Astrocyte (in vitro differentiated cells and primary cell): ENCODE measurements at places on chromosomes 13 and 19.

DNA sequence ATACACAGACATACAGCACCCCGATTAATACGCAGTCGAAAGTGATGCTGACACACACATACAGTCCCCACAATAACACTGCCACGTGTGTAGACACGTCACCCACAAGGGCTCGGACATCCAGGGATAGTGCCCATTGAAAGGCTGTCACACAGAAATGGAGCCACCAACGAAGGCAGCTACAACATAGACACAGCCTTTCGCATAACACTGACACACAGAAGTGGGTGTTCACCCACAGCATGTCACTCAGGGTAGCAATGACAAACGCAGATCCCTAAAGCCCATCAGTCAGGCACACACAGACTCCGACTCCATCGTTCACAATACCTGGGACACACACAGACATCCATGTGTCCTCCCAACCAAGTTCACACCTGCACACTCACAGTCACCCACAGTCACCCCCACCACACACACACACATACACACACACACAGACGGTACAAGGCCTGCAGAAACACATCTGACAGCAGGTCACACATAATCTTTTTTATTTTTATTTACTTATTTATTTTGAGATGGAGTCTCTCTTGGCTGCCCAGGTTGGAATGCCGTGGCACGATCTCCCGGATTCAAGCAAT lies 10.4 kb upstream of the NANOS3 start:
- DNase-seq: no peak

DNA sequence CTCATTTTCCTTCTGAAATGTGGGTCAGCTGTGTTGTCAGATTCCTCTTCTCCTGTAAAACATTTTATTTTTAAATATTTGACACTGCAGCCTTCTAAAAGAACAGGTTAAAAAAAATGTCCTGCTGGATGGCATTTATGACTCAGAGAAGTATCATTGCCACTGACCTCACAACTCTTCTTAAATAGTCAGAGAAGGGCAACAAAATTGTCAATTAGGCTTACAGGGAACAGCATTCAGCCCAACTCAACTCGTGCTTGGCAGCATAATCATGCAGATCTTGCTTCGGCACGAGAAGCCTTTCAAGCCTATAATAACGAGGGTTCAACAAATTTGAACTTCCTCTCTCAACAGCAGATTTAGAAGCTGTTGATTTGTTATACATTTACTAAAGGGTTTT lies 296.7 kb upstream of the DACH1 start:
- peak; percentile 31 for DNase-seq

- DNase-seq: peak; percentile 16
These were observed 58.0 kb downstream of the PIBF1 start for GRCh38 chr13:72839831-72840426.

- DNase-seq: no peak
These were observed 4.1 kb downstream of the KANK2 start for GRCh38 chr19:11192957-11193939.

GRCh38 chr13:37870489-37870845 lies 895 bp upstream of the TRPC4 start:
- peak; percentile 42 for DNase-seq

- no peak for DNase-seq
These were observed 42.9 kb upstream of the ZNF14 start for GRCh38 chr19:19775891-19776205.

GRCh38 chr19:33350538-33351309 lies 22.8 kb upstream of the CEBPG start:
- DNase-seq: peak; percentile 78

GRCh38 chr13:110103026-110103425 lies 203.9 kb downstream of the COL4A1 start:
- no peak for DNase-seq

DNA sequence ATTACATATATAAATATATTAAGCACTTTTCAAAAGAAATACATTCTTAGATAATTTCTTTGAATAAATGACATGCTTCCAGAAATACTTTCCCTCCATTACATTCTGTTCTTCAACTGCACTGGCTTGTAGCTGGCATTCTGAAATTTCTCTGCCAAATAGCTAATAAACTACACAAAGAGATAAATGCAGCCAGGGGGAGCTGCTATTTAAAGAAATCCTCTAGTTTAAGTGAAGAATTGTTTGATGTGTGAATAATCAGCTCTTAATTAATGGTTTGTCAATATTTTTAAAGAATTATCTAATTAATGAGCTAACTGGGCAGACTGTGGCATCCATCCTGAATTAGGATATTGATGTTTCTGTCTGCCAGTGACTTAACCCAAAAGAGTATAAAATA lies 30.7 kb downstream of the SLC7A1 start:
- no peak for DNase-seq
